Cardiac fibroblast (primary cell): ENCODE measurements at places on chromosomes 7 and 10.

DNA sequence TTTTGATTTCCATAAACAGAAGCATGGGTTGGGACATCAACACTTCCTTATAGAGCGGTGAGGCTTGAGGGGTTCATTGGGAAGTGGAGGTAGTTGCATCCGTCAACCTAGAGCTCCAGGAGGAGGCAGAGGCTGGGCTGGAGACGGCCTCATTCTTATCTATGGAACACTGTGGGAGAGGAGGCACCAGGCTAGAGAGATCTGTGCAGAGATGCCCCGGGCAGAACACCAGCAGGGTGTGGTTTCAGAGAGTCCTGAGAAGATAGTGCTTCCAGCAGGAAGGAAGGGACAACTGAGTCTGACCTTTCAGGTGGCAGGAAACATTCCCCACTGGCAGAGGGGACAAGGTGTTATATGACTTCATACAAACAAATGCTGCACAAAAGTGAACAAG lies 56.7 kb downstream of the TCERG1L start:
- DNase-seq = no peak

DNA sequence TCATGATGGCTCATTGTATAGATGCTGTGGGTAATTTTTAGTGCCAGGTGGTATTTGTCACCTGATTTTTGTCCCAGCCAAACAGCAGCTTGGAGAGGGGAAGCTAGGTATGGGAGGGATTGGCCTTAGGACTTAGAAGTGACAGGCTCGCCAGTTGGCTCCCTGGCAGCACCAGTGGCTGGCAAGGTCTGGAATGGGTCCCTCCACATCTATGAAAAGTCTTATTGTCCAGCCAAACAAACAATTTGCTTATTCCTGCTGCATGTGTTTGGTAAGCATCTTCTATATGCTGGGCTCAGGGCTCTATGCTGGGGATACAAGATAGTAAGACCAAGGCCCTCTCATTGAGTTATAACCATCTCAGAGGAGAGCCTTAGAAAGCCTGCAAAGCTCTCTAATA lies 42.5 kb downstream of the SORCS3 start:
- DNase-seq = no peak

- DNase-seq = peak; percentile 71
These were observed 27.0 kb upstream of the HIBADH start for GRCh38 chr7:27689591-27690164.

GRCh38 chr7:155947051-155947450 lies 134.8 kb upstream of the SHH start:
- DNase-seq = peak; percentile 23

GRCh38 chr10:102814873-102815661 lies 22.1 kb downstream of the CYP17A1 start:
- DNase-seq = peak; percentile 74

DNA sequence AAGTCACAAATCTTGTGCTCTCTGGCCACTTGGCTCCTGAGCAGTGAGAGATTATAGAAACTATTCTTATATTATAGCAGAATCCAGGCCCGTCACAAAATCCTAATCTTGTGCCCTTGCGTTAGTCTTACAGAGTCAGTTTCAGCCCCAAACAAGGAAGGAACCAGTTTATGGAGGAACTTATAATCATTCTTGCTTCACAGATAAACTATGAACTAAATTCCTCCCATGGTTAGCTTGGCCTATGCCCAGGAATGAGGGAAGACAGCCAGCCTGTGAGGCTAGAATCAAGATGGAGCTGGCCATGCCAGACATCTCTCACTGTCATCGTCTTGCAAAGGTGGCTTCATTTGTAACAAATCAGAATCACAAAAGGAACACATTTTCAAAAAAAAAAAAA lies 199.7 kb upstream of the PITRM1 start:
- peak; percentile 67 for DNase-seq

GRCh38 chr10:104802941-104803340 lies 161.9 kb downstream of the SORCS3 start:
- DNase-seq = no peak

DNA sequence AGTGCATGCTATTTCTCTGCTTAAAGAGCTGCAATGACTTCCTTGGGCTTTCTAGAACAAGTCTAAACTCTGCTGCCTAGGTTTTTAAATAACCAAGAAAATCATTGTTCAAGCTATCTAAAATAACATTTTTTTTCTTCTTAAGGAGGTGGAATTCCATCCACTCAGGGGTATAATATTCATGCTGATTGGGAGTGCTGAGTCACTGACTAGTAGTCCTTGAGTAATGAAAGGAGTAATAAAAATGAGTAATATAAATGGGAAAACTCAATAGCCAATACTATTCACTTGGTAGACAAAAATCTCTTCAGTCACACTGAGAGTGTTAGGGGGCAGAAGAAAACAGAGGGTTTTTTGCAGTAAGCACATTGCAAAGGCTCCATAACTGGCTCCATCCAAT lies 72.0 kb downstream of the GFRA1 start:
- no peak for DNase-seq

DNA sequence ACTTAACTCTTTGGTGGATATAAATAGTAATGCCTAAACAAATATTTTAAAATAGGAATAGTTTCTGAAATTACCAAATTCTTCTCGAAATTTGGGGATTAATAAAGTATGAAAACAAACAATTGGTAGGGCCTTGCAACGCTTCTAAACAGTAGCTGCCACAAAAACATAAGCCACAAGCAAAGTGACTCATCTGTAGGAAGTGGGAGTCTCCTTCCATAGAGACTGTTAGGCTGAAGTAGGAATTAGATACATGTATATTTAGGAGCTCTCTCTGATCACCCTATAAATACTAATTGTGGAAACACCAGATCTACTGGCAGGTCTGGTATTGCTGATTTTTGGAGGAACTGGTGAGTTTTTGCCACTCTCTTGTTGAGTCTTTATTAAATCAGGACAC lies 5.7 kb upstream of the LMOD2 start:
- DNase-seq = peak; percentile 50

GRCh38 chr10:6089334-6090219 lies 743 bp downstream of the RBM17 start:
- DNase-seq = peak; percentile 45

DNA sequence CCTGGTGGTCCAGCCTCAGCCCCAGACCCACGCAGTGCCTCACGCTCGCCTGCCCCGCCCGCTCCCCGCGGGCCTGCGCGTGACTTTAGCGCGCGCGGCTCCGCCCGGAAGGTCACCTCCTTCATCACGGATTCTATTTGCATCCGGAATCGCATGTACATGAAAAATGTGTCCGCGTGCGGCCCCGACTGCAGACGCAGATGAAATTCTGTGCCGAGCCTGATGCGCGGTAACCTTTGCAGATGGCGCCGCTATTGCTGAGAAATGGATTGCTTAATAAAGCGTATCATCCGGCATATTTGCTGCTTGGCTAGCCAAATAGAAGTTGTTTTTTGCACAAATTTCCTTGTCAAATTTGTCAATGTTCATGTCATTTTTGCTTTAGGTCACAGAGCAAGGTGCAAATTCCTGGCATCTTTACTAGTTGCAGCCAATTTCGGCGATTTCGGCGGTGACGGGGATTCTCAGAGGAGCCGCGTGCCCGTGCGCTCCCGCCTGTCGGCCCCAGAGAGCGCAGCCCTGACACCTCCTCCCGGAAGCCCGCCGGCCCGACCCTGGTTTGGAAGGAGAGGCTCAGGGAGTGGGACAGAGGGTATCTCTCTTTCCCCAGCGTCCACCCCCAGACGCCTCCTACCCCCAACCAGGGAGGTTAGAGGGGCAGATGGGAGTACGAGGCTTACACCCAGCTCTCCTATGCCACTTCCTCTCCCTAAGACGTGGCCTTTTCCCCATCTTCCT lies 85.9 kb upstream of the PAX2 start:
- DNase-seq = no peak

DNA sequence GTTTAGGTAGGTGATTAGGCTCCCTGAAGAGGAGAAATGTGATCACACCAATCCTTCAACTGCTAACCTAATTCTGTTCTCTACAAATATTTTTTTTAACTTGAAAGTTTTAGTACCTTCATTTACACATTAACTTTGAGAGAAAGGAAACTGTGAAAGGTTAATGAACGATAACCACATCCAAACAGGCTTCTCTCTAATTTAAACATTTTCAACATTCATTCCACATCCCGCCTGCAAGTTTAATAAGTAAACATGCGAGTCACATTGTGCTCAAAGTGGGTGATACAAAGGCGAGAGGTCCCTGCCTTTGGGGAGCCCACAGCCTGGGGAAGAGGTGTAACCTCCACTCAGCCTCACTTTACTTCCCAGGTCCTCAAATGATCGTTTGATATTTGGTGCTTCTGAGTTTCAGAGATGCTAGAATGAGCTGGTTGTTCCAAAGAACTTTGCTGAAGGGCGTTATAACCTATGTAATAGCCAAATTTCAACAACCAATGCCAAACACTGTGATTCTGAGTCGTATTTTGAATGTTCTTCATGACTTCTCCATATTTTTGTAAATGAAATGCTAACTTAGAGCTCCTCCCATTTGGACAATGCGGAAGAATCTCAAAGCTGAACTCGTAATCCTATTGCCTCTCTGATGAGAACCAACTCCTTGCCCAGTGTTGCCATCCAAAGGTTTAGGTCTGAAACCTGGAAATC lies 47.5 kb downstream of the DENND2A start:
- DNase-seq = no peak

DNA sequence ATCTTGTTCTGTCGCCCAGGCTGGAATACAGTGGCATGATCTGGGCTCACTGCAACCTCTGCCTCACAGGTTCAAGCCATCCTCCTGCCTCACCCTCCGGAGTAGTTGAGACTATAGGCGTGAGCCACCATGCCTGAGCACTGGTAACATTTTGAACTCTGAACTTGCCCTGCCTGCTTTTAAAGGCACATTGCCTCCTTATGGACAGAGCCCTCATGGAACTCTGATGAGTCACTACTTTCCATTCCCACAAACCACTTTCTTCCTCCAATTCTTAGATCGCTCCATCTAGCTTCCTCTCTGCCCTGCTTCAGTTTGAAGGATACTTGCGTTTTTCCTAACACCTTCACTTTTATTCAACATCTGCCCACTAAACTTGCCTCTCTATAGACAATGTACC lies 38.1 kb downstream of the PRPS1L1 start:
- peak; percentile 40 for DNase-seq

GRCh38 chr7:12490107-12490688 lies 80.3 kb upstream of the SCIN start:
- peak; percentile 52 for DNase-seq

- no peak for DNase-seq
These were observed 188.4 kb downstream of the SND1 start for GRCh38 chr7:127840226-127840951.

DNA sequence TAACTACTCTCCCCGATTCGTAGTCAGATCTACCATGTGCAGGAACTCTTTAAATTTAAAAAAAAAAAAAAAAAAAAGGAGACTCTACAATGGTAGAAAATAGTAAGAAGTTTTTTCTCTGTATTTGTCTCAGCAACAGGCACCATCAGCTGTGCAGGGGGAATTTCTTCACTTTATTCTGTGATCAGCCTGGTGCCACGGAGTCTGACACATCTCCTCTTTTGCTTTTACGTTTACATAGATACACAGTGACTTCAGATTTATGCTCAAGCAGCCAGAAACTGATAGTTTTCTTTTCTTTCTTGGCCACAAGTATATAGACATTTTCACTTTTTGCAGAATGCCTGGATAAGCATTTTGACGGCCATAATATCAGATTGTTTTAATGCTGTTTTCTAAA lies 190.6 kb upstream of the AKR1E2 start:
- no peak for DNase-seq

DNA sequence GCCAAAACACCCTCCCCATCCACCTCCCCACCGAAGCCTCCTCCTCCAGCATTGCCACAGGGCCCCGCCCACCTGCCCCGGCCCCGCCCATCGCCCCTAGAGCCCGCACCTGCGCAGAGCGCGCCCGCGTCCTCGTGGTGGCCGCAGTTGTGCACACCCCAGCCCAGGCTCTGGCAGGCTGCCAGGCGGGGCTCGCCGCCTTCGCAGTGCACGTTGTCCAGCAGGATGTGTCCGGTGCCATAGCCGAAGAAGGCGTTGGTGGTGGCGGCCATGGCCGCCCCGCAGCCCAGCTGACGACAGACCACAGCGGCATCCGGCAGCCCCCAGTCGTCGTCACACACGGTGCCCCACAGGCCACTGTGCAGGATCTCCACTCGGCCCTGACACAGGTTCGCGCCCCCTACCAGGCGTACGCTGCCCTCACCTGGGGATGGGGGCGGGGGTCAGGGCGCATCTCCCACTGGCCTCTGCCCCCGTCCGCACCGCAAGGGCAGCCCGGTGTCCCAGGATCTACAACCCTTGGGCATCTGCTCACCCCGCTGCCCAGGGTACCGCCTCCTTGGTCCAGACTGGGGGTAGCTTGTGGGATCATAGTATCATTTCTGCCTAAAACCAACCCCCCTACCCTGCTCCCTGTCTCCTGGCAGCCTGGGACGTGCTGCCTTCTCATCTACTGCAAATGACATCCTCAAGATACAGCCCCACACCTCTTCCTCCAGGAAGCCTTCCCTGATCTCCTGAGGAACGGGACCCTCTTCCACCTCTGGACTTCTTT lies 11.9 kb downstream of the SSC4D start:
- peak; percentile 66 for DNase-seq

- DNase-seq = no peak
These were observed 393.8 kb upstream of the PRKCQ start for GRCh38 chr10:6973899-6974298.

GRCh38 chr10:128873411-128874054 lies 593.5 kb upstream of the MGMT start:
- peak; percentile 43 for DNase-seq

DNA sequence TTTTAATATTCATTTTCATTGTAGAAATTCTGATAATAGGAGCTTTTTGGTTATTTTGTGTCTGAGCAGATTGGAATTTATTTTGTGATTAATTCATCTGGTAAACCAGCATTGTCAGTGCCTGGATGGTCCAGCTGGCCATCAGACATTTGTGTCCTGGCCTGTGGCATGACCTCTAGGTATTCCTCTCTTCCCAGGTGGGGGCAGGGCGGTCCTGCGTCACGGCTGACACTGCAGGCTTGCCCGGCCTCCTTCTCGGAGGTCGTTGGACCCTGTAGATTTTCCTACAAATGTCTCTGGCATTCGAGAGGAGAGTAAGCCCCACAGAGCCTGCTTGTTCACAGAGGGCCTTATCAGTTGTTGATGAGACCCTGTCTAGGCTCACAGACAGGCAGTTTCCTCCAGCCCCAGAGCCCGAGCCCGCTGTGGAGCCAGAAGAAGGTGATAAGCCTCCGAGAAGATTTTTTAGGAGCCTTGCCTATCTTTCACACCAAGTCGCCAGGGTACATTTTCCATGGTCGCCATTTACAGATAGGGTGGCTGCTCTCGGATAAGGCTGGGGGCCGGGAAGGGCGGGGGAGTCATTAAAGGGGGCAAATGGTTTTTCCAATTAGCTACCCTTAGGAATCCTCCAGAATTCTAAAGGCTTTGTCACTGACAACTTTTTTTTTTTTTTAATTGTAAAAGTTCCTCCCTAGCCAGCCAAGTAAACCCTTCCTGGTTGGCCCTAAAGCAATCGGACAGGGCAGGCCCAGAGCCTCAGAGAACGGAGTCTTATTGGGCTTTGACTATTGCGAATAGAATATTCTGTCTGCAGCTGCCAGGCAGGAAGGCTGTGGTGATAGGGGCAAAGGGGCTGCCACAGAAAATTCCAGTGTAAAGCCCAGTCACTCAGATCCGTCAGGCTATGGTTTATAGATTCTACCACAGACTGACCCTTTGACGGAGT lies 78.1 kb upstream of the TBX20 start:
- DNase-seq = no peak

GRCh38 chr7:135815033-135815432 lies 66.4 kb upstream of the FAM180A start:
- DNase-seq = no peak
